CD4-positive, alpha-beta T cell treated with Interleukin-6 at 100 ng/mL for 8 hours (primary cell): ENCODE measurements at places on chromosomes 2 and 18.

DNA sequence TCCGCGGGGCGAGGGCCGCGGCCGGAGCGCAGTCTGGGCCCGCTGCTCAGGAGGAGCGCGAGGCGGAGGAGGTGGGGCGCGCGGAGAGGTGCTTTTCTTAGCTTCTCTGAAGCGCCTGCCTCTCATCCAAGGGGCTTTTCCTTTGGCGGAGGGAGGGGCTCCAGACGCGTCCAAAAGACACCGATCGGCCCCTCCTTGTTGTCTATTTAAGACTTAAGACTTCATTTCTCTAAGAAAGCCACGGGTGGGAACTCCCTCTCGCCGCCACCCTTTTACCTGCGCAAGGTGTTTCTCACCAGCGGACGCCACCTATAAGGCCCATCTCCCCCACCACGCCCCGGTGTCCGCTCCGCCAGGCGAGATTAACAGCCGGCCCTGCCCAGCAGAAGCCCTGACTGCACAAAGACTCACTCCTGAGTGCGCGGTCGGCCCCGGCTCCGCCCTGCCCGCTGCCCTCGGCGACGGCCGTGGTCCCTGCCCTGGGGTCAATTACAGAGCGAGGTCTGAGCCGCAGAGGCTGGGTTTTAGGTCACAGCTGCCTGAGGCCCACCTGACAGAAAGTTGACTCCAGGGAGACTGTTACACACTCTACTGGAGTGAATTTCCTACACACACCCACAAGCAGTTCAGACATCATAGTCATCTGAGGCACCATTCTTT, at the start of gene DSC2:
TSS of gene DSC2 (minus strand) at position 397 of the 660 bp plus-strand sequence. CDS start 450 bp downstream, outside the sequence.
- no peak for DNase-seq

DNA sequence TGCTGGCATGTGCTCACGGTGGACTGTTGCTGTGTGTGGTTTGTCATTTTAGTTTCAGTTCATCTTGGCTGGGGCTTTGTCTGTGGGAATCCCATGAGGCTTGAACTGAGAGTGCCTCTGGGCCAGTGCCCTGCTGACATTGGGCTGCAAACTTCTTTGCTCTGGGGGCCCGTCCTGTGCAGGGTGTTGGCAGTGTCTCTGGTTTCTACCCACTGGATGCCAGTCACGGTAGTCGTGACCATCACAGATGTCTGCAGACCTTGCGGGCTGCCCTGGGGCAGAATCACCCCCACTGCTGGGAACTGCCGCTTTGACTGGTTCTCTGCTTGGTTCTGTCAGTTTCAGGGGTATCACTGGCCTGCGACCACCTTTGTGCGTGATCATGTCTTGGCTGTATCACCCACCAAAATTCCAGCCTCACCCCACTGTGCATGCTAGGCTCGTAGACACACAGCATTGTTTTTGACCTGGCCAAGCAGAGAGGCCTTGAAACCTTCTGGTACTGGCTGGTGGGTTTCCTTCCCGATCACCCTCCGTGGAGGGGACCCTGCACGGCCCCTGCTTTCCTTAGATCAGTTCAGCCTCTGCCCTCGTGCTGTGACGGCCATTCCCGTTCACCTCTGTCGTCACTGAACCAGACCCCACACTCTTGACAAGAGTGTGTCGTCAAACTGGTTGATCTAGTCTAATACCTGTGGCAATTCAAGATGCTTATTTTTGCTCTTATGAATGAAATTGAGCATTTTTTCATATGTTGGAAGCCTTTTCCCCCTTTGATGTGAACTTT, 57.6 kb downstream of the KCNG2 start:
- no peak for DNase-seq

- DNase-seq, result no peak
Observed at GRCh38 chr18:77111449-77111848, 21.1 kb downstream of the MBP start.

- no peak for DNase-seq
Observed at GRCh38 chr2:37156071-37156856, 516 bp downstream of the EIF2AK2 start.

DNA sequence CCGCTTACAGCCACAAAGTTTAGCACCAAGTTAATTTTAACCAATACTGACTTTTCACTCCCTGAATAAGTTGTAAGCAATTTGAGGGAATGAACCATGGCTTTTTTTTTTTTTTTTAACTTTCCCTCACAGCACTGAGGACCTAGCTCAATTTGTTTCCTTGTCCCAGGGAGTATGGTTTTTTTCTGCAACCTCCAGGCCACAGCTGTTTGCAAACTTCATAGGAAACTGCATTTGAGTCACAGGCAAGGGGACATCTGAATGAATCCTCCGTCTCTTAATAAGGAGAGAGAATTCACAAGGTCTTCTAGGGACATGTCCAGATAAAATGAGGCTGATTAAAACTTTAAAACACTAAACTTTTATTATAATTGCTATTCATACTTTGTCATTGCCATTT, 181.5 kb downstream of the GFPT1 start:
- DNase-seq, result no peak

GRCh38 chr18:36650906-36651305, 177.9 kb downstream of the TPGS2 start:
- DNase-seq, result no peak

GRCh38 chr2:48890454-48891131, 135.1 kb upstream of the LHCGR start:
- DNase-seq, result no peak

DNA sequence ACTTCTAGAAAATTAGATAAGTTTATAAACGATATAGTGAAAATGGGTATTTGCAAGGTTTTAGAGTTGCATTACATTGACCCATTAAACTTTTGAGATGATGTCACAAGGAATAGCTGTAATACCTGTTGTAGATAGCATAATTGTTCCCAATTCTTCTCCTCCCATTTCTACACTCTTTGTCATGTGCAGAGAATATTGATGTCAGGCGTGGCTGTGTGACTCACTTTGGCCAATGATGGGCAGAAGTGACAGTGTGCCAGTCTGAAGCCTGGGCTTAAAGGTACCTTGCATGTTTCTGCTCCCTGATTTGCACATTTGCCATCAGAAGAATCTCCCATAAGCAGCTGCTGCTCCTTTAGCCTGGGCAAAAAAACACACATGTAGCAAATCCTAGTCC, 26.9 kb upstream of the CCBE1 start:
- DNase-seq, result no peak

DNA sequence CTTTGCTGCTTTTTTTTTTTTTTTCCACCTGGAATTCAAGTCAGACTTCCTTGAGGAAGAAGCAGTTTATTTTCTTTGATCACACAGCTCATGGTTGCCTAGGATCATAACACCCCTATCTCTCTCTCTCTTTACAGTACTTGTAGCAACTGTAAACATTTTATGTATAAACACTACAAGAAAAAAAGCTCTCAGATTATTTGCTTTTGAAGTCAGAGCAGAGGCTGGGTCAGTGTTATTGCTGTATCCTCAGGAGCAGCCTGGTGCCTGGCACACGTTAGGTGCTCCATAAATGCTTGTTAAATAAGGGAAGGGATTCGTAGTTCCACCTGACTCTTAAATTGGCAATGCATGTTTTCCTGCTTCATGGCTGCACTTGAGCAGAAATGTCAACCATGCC, 221.2 kb downstream of the TGIF1 start:
- DNase-seq, result no peak

GRCh38 chr18:78407466-78407844, 572.2 kb upstream of the SALL3 start:
- no peak for DNase-seq
